ENCODE measurements at places on chromosomes 7 and 10. TPM values are rescaled to one million over a fixed set of nuclear protein-coding genes. Genes with fewer than 3 reads are reported as not detected.

ARF5 gene
- total RNA-seq: 169 TPM

MGAM2 gene
- total RNA-seq: not detected

HHEX gene
- total RNA-seq: 17.3 TPM

CAMK2B gene
- total RNA-seq: not detected

BCCIP gene
- 160 TPM for total RNA-seq

HDAC9 gene
- 63.3 TPM for total RNA-seq

NEBL gene
- total RNA-seq: 0.66 TPM

NPFFR1 gene
- not detected for total RNA-seq

CFTR gene
- 0.06 TPM for total RNA-seq

PNLIPRP1 gene
- total RNA-seq: not detected

FGFBP3 gene
- total RNA-seq: not detected

OR6V1 gene
- not detected for total RNA-seq

MBL2 gene
- total RNA-seq: not detected

PDLIM1 gene
- total RNA-seq: 55.6 TPM

ALOX5 gene
- not detected for total RNA-seq

SH2D4B gene
- not detected for total RNA-seq

CCDC172 gene
- total RNA-seq: not detected

ANKRD22 gene
- not detected for total RNA-seq

ITPRID1 gene
- total RNA-seq: not detected

CNPY1 gene
- total RNA-seq: not detected

PRKG1 gene
- not detected for total RNA-seq

STRIP2 gene
- total RNA-seq: 7.5 TPM

EBF3 gene
- not detected for total RNA-seq

PRSS37 gene
- total RNA-seq: not detected

CHAT gene
- not detected for total RNA-seq

C10orf67 gene
- total RNA-seq: not detected

JAZF1 gene
- 36.6 TPM for total RNA-seq

EEF1AKMT2 gene
- 53.3 TPM for total RNA-seq

LDB3 gene
- 1.1 TPM for total RNA-seq

NME8 gene
- not detected for total RNA-seq

RUFY2 gene
- total RNA-seq: 21.4 TPM

FAM25G gene
- not detected for total RNA-seq

HOXA6 gene
- not detected for total RNA-seq

GSTK1 gene
- 131 TPM for total RNA-seq

FFAR4 gene
- not detected for total RNA-seq

SLC13A4 gene
- not detected for total RNA-seq

TAS2R3 gene
- total RNA-seq: 0.18 TPM

PHF14 gene
- 26.9 TPM for total RNA-seq

CCNJ gene
- total RNA-seq: 0.22 TPM

C10orf143 gene
- total RNA-seq: not detected

Measured in SJSA1 (cell line).